ENCODE measurements at places on chromosomes 13 and 19. TPM values are rescaled to one million over a fixed set of nuclear protein-coding genes. Genes with fewer than 3 reads are reported as not detected.

CDC42EP5 gene
- 53.2 TPM for total RNA-seq

SLC25A42 gene
- total RNA-seq: 2.8 TPM

LILRB3 gene
- not detected for total RNA-seq

ZNF85 gene
- total RNA-seq: 9.7 TPM

DNA sequence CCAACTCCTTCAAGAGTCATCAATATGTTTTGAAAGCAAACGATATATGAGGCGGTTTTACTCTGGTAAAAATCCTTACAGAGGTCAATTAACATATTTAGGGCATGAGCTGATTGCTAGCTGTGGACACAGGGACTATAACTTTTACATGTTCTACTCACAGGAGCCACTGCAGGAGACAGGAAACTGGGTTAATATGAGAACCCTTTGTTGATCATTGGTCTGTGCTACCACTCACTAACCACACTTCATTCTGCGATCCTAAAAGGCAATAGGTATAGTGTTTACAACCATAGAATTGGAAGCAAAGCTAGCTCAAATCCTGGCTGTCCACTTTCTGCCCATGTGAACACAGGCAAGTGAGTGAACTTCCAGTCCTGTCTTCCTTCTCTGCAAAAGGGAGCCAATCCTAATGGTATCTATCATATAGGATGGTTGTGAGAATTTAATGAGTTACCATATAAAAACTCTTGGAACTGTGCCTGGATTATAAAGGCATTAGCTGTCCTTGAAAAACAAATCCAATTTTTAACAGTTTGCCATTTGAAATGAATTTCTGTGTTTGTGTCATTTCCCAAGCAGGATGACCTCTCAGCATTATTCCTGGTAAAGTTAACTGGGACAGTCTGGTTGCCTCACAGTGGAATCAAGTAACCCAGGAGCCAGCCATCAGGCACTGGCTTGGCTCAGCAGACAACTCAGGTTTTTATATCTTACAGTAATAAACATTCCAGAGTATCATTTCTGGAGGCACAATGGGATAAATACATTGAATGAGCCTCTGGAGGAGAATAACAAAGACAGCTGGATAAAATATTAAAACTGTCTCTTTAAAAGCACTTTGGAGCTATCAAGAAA, 29.8 kb upstream of the RAP2A start:
- no peak for DNase-seq

DNA sequence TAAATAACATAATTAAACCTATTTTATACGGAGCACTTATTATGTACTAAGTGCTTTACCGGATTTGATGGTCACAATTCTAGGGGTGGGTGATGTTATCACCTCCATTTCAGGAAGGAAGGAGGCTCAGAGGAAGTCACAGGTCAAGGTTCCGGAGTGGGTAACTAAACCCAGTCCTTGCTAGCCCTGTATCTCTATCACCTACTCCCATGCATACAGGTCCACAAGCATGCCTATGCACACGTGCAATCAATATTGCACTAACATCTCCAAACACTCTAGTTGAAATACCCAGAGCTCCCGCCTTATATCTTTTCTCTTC, 17.8 kb upstream of the FOSB start:
- DNase-seq: no peak

DNA sequence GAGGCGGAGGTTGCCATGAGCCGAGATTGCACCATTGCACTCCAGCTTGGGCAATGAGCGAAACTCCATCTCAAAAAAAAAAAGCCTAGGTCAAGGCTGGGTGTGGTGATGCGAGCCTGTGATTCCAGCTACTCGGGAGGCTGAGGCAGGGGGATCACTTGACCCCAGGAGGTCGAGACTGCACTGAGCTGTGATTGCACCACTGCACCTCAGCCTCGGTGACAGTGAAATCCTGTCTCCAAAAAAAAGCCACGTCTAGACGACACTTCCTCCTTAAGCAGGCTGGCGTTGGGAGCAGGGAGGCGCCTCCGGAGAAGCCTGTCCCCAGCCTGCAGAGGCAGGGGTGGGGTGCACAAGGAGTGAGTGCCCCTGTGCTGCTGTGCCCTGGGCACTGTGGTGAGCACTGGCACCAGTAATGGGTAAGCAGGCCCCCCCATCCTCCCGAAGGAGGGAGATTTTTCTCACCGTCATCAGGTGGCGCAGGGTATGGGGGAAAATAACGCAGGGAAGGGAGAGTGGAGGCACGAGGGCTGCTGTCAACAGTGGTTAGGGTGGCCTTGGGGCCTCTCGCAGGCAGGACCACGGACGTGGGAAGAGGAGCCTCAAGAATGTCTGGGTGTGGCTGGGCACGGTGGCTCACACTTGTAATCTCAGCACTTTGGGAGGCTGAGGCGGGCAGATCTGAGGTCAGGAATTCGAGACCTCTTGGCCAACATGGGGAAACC, 706 bp downstream of the P2RY11 start:
- no peak for DNase-seq

DNA sequence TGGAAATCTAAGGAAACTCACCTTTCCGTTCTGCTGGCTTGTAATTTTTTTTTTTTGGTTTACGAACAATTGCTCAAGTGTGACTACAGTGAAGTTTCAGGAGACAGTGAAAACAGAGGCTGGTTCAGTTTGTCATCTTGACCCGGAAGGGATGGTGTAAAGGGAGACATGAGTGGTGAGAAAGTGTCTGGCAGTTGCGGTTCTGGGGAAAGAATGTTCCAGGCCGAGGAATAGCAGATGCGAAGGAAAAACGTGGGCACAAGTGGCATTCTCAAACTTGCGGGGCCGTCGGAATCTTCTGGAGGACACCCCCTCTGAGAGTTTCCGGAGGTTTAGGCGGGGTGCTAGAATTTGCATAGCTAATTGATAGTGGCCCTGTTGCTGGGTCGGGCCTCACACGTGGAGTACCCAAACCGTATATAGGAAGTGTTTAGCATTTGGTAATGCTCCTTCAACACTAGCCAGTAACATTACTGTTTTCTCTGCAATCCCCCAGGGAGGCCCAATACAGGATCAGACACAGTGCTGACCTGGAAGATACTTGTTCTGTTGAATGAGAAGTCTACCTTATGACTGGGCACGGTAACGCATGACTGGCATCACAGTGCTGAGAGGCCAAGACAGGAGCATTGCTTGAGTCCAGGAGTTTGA, 2.8 kb upstream of the TNFSF9 start:
- no peak for DNase-seq

- no peak for DNase-seq
Measured at GRCh38 chr13:46010148-46010547, 42.4 kb downstream of the ZC3H13 start.

- DNase-seq: no peak
Measured at GRCh38 chr19:1810439-1811160, 1.5 kb downstream of the ATP8B3 start.

DNA sequence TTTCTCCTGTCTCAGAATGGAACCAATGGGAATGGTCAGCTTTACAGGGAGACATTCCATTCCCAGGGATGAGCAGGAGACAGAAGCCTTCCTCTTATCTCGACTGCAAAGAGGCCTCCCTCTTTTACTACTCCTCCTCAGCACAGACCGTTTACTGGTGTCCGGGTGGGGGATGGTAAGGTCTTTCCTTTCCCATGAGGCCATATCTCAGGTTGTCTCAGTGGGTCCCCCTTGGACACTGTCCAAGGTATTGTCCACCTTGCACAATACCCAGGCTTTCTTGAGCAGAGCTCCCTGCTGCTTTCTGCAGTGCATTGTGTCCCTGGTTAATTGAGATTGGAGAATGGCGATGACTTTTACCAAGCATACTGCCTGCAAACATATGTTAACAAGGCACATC, 7.5 kb upstream of the ZNF808 start:
- DNase-seq: no peak

DNA sequence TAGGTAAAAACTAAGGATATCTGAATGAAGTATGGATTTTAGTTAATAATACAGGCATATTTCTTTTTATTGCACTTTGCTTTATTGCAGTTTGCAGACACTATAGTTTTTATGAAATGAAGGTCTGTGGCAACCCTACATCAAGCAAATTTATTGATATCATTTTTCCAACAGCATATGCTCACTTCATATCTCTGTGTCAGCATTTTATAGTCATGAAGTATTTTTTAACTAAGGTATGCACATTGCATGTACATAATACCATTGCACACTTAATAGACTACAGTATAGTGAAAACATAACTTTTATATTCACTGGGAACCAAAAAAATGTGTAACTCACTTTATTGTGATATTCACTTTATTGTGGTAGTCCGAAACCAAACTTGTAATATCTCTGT, 236.3 kb downstream of the SUCLA2 start:
- DNase-seq: no peak
